Activated CD4-positive, alpha-beta T cell treated with anti-CD3 and anti-CD28 coated beads for 1 hour (primary cell): ENCODE measurements at places on chromosomes 13 and 19.

- no peak for DNase-seq
These were observed 13.2 kb upstream of the CYP4F22 start for GRCh38 chr19:15495151-15495550.

DNA sequence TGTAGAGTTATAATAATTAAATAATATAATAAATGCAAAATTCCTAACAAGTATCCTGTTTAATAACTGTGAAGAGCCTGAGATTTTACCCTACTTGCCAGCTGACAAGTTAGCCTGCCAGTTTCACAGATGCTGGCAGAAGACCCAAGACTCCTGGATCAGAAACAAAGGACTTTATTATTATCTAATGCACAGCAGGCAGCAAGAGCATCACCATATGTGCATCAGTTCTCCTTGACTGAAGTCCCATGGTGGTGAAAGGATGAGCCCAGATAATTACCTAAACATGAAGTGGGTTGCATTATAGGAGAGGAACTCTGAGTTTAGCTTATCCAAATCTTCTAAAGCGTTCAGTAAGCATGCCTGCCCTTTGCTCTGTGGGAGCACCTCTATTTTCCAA is 39.1 kb upstream of the MTIF3 start:
- no peak for DNase-seq

DNA sequence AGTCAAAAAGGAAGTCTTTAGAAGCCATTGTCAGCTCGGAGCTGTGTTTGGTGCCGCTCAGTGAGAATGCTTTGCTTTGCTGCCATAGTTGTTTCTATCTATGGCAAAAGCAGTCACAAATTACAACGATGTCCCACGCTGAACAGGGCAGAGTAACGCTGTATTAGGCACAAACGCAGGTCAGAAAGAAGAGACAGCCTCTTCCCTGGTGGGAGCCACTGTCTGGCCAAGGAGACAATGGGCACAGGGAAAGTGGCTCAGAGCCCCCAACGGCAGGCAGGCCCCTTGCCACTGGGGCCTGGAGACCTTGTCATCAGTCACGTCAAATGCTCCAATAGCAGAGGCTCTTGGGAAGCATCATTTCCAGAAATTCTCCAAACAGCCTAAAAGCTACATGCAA is 244.2 kb downstream of the TEX29 start:
- DNase-seq: no peak

GRCh38 chr13:90868321-90868920 is 479.1 kb upstream of the MIR17HG start:
- no peak for DNase-seq

DNA sequence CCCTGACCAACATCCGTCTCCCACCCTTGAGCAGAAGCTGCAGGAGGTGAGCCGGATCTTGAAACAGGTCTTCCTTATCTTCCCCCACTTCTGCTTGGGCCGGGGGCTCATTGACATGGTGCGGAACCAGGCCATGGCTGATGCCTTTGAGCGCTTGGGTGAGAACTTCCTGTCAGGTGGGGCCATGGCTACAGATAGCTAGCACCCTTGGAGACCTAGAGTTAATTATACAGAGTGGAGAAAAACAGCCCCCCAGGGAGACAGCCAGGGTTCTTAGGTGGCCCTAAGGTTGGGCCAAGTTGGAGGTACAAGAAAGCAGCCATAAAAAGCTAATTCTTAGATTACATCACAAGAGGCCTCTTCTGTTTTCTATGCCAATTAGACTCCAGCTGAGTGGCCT is 8.9 kb upstream of the ARHGAP45 start:
- DNase-seq: no peak

- DNase-seq: no peak
These were observed 10.1 kb upstream of the GJA3 start for GRCh38 chr13:20170921-20171320.
